ENCODE measurements at places on chromosomes 3 and 15. TPM values are rescaled to one million over a fixed set of nuclear protein-coding genes. Genes with fewer than 3 reads are reported as not detected.

Gene SI
- total RNA-seq = not detected

Gene SV2B
- total RNA-seq = under 0.01 TPM

Gene XPC
- total RNA-seq = 135 TPM

Gene RBMS3
- total RNA-seq = 26.7 TPM

Gene BDH1
- 6.6 TPM for total RNA-seq

Gene SOX2
- total RNA-seq = 0.05 TPM

Gene WDR93
- total RNA-seq = 1.2 TPM

Gene DUOXA2
- not detected for total RNA-seq
